ENCODE measurements at places on chromosomes 7 and 10.

GRCh38 chr7:93866886-93867285 is 23.7 kb downstream of the TFPI2 start:
- DNase-seq: no peak

DNA sequence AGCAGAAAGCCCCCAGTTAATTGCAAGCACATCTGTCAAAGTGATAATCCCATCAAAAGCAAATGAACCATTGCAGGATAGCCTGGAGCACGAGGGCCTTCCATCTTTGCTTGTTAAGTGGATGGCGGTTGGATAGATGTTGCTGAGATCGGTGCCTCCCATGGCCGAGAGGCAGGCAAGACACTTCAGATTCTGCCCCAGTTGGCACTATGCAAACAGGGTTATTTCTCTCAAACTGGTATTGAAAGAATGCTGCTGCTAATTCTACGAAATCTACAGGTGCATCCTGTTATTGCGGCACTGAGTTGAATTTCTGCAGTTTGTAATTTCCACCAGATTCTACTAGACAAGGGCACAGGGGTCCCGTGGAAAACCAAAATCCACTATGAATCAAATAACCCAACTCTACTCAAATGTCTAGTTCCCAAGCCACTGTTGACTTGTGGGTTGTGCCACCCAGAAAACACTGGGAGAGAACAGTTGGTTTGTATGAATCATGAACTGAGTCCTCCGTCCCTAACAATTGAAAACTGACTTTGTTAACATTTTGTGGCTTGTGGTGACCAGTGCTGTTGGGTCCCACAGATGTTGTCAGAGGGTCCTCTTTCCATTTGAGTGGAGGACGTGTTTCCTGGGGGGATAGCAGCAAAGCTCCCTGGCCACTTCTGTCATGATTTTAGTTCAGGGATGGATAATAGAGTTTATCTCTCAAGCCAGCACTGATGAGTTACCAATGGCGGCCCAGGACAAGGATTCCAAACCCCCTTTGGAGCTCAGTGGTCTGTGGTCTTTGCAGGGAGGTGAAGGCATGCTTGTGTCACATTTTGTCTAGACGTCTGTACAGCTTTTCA is 7.1 kb upstream of the IL2RA start:
- DNase-seq: no peak

DNA sequence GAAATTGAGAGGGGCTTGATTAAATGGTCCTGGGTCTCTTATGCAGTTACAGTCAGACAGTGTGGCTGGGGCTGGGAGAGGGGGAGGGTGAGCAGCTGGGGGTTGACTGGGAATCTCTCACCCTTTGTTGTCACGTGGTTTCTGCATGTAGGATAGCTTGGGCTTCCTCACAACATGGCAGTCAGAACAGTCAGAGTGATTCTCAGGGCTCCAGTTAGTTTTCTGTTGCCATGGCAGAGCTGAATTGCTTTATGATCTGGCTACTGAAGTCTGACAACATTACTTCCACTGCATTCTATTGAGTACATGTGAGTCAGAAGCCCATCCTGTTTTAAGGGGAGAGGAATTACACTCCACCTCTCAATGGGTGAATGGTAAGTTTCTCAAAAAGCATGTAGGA is 102.7 kb downstream of the WDR11 start:
- DNase-seq: no peak

- no peak for DNase-seq
Observed at GRCh38 chr7:74633451-74633921, 24.0 kb upstream of the GTF2I start.

DNA sequence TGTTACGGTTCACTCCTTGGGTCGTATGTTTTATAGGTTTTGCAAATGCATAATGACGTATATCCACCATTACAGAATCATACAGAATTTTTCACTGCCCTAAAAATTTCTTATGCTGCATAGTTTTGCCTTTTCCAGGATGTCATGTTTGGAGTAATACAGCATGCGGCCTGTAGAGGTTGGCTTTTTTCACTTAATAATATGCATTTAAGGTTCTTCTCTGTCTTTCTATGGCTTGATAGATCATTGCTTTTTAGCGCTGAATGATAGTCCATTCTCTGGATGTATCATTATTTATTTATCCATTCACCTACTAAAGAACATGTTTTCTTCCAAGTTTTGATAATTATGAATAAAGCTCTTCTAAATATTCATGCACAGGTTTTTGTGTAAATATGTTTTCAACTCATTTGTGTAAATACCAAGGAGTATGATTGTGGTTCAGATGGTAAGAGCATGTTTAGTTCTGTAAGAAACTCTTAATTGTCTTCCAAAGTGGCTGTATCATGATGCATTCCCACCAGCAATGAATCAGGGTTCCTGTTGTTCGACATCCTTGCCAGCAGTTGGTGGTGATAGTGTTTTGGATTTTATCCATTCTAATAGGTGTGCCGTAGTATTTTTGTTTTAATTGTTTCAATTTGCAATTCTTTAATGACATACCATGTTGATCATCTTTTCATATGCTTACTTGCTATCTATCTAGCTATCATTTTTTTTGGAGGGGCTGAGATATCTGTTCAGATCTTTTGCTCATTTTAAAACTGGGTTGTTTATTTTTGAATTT is 531.2 kb upstream of the GHITM start:
- DNase-seq: no peak

DNA sequence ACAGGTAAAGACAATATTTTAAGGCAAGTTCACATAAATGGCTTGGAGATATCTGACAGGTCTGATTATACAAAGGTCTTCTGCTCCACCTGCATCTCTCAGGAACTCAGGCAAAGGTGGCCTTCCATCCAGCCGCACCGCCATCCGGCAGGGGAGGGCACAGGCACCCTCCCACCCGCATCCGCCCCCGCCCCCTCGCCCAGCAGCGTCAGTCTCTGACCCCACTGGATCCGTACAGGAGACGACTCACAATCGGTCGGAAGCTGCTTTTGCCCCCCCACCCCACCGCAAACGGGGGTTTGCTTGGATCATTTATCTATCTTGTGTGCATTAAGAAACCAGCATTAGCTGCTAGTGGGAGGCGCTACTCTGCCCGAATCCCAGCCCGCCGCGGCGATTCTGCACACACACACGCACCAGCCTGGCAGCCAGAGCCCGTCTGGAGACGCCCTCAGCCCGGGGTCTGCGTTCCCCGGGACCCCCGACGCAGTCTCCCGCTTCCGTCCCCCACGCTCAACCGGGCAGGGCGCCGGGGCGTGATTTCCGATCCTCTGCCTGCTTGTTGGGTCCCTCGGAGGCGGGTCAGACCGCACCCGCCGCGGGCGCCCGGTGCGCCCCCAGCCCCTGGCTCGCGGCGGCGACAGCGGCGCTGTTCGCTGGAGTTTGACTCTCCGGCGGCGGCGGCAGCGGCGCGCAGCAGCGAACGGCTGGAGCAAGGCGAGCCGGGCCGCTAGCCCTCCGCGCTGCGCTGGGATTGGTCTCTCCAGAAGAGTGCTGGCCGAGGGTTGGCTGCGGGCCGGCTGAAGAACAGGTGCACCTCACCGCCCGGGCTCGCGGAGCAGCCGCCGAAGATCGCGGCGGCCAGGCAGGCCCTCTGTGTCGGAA is 820 bp upstream of the NRG3 start:
- DNase-seq: no peak

GRCh38 chr7:154484943-154485342 is 432.7 kb downstream of the DPP6 start:
- DNase-seq: no peak

GRCh38 chr10:80077869-80078447 is 507 bp upstream of the TMEM254 start:
- no peak for DNase-seq

DNA sequence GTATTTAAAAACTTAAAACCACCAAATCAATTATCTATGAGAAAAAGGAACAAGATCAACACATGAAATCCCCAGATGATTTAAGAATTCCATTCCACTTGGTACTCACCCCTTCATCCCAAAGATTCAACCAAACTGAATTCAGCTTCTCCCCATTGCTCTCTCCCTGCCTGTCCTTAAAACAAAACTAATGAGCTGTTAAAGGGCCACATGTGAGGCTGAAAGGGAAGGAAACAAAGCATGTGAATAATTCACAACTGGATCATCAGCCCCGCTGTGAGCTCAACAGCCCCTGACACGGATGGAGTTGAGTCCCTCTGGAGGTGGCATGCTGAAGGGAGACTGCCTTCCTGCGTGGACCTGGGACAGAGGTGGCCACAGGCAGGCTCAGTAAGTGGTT is 32.9 kb downstream of the VOPP1 start:
- DNase-seq: peak; percentile 24

GRCh38 chr10:118850418-118851061 is 95.8 kb upstream of the CACUL1 start:
- DNase-seq: peak; percentile 14

GRCh38 chr7:19944363-19945120 is 171.1 kb upstream of the TMEM196 start:
- no peak for DNase-seq
